Naive thymus-derived CD8-positive, alpha-beta T cell (primary cell): ENCODE measurements at places on chromosomes 13 and 19.

GRCh38 chr13:28534210-28534609 is 39.3 kb upstream of the FLT1 start:
- DNase-seq: no peak

- DNase-seq: no peak
Measured at GRCh38 chr13:68727165-68727564, 1380.5 kb upstream of the ATXN8OS start.

- no peak for DNase-seq
Measured at GRCh38 chr13:79867254-79867653, 386.3 kb downstream of the NDFIP2 start.

DNA sequence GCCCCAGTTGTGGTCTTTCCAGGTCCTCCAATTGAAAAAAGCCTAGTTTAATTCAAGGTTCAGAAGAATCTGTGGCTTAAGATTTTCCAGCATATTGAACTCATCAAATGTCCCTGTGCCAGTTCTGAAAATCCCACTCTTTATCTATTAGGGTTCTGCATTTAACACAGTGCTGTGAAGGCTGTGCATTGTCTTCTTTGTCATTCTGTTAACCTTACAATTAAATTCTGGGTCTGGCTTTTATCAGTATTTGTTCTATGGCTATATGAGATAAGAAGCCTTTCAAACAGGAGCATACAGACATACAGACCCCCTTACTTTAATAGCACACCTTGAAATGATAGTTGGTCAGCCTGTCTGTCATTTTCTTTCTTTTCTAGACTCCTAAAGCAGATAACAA is 362.1 kb upstream of the DACH1 start:
- DNase-seq: no peak

- DNase-seq: no peak
Measured at GRCh38 chr19:4722671-4723594, 709 bp downstream of the DPP9 start.

- no peak for DNase-seq
Measured at GRCh38 chr13:90185734-90186133, 1161.8 kb upstream of the MIR17HG start.

GRCh38 chr19:49930483-49931011 is 1.2 kb upstream of the NUP62 start:
- no peak for DNase-seq

DNA sequence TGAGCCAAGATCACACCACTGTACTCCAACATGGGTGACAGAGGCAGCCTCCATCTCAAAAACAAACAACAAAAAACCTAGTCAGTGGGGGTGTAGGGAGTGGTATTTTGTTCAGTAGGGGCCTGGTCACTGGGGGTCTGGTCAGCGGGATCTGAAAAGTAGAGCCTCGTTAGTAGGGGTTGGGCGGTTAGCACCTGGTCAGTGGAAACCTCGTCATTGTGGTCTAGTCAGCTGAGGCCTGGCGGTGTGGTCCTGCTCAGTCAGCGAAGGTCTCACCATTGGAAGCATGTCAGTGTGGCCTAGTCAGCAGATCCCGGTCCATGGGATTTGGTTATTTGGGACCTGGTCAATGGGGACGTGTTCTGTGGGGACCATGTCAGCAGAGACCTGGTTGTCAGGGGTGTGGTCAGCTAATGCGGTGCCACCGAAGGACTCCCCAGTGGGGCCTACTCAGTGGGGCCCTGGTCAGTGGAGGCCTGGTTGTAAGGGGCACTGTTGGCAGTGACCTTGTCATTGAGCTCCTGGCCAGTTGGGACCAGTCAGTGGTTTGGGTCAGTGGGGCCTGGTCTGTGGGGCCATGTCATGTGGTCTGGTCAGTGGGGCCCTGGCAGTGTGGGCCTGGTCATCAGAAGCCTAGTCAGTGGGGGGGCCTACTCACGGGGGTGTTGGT is 63.0 kb upstream of the TPM4 start:
- no peak for DNase-seq

GRCh38 chr13:113562085-113562749 is 22.3 kb upstream of the TFDP1 start:
- peak; percentile 36 for DNase-seq

DNA sequence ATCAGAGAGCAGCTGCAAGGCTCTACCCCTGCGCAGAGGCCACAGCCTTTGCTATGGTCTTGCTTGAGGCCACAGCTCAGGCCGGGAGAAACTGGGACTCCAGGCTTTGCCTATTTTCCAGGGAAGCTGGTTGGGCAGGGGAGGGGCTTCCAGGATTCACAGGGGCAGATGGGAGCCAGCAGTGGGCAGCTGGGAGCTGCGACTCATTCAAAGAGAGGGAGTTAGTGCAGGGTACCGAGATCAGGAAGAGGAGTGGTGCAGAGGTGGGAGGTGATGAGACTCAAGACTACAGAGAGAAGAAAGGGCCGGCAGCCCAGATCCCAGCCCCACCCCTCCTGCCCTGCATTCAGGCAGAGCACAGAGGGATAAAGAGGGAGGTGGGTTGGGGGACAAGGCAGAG is 12.1 kb downstream of the ADGRE5 start:
- DNase-seq: no peak

DNA sequence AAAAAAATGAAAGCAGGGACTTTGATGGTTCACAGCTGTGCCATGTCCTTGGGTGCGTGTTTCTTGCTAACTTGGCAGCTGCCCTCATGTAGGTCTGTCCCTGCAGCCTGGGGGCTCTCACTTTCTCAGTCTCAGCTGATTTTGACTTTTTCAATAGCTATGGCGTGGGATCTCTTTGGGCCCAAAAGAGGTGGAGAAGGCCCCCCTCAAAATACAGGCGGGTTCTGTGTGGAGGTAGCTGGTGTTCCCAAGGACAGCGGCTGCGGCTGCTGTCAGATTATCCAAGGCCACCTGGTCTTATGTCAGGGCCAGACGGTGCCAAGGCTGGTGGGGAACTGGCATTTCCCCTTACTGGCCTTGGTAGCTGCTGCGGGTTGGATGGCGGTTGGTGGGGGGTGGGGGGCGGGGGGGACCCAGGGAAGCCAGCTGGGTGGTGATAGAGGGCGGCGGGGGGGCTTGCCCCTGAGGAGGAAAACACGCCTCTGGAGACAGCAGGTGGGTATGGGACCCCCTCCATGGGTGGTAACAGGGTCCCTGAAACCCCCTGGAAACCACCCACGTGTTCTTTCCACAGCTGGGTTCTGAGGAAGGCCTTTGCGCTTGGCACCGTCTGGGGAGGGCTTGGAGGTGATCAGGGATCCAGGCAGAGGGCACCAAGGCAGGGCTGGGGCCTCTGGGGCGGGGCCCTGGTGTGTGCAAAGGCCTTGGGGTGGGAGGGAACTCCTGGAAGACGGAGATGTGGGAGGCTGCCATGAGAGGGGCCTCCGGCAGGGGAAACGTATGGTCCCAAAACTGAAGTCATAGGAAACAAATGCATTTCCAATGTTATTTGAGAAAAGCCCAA is 4.1 kb downstream of the TIMM13 start:
- no peak for DNase-seq

DNA sequence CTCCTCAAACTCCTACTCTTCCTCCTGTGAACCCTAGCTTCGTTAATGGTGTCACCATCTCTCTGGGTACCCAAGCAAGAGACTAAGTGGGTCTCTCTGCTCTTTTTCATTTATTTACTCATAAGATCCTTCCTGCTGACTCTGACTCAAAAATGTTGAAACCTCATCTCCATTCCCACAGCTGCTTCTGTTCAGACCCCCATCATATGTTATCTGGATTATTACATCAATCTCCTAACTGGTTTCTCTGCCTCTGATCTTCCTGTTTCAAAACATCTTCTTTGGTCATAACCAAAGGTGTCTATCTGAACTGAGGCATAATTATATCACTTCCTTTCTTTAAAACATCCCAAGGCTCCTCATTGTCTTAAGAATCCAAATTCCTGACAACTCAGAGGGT is 2.0 kb upstream of the MEDAG start:
- DNase-seq: no peak

DNA sequence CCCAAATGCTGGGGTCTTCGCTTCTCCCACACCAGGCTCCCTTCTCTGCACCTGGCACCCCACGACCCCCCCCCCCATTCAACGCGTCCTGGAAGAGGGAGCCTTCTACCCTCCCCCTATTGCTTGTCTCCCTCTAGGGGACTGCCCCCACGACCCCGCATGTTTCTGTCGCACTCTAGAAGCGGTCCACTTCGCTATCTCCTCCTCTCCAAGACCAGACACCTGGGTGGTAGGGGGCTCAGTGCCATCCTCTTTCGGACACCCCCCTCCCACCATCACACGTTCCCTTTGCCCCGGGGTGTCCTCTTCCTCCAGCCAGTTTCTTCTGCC is 1.5 kb downstream of the TGFB1 start:
- no peak for DNase-seq

DNA sequence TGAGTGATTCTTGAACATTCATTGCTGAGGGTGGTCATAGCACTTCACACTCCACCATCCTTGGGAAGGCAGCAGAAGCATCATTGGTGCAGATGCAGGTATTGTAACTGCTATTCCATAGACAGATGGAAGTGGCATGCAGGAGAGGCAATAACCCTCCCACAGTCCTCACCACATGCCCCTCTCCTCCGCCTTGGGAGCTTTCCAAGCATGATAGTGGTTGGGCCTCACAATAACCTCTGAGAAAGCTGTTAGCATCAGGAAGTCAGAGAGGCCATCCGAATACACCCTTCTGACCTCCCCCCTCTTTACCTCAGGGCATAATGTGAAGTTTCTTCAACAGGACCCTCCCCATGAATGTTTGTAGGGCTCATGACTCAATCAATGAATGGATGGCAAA is 177.9 kb downstream of the KATNAL1 start:
- no peak for DNase-seq

DNA sequence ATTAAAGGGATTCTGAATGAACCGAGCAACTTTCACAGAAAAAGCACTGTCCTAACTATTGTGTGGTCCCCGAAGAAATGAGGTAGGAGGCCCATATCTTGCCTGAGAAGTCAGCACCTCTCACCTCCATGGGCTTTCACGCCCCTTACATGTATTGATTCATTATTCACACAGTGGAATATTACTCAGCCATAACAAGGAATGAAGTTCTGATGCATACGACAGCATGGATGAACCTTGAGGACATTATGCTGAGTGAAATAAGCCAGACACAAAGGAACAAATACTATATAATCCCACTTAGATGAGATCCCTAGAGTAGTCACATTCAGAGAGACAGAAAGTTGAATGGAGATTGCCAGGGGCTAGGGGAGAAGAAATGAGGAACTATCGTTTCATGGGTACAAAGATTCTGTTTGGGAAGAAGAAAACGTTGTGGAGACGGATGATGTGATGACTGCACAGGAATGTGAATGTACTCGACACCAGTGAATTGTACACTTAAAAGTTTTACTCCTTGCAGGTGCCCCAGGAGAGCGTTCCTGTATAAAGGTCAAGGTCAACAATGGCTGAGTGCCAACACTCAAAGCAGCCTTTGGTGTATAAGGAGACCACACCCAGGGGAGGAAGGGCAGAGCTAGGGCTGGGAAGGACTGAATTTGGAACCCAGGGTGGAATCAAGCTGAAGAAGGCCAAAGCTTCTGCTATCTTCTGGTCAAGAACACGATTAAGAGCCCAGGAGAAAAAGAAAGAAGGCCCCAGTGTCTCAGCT is 22.5 kb downstream of the ZIC5 start:
- no peak for DNase-seq

GRCh38 chr19:50750010-50750409 is 20.3 kb upstream of the GPR32 start:
- no peak for DNase-seq

GRCh38 chr19:48221628-48222027 is 34.1 kb downstream of the CARD8 start:
- DNase-seq: no peak

DNA sequence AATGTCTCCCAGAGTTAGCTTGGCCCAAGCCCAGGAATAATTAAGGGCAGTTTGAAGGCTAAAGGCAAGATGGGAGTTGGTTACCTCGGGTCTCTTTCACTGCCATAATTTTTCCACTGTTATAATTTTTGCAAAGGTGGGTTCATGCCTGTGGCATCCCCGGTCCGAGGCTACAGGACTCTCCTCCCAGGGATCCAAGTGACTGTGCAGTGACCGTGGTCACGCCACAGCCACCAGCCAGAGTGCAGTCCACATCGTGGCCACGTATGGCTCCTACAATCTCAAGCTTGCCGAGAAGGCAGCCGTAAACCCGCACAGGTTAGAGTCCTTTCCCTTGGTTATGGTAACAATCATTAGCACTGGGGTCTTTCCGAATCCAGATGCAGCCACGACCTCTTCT is 36.8 kb downstream of the C13orf46 start:
- DNase-seq: no peak

- no peak for DNase-seq
Measured at GRCh38 chr19:3184847-3185460, 776 bp upstream of the NCLN start.

DNA sequence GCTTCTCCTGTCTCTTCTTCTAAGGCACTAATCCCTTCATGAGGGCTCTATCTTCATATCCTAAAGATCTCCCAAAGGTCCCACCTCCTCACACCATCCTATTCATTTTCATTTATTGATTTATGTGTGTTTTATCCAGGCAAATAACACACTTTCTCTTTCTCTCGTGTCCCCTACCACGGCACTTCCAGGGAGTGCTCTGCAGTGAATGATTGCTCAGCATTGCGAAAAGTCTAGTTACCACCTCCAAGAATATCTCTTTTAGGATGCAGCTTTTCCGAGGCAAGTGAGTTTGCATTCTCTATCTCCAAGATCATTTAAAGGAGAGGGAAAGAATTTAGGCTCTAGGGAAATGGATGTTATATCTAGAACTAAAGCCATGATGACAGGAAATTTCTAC is 101.7 kb downstream of the MIPEP start:
- DNase-seq: no peak

DNA sequence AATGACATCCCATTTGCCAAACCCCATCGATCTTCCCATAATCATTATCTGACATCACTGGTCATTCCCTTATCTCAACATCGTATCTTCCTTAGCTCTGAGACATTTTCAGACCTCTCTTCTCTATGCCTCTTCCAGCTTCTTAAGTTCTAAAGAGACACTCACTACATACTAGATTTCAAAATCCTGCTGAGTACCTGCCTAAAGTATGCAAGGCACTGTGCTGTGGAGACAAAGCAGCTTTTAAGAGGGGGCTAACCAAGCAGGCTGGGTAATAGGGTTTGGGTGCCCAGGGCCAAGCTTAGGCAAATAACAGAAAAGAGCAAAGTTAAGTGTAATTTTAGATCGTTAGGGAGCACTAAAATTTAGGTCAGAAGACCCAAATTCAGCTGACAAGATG is 3.4 kb upstream of the POMP start:
- no peak for DNase-seq

DNA sequence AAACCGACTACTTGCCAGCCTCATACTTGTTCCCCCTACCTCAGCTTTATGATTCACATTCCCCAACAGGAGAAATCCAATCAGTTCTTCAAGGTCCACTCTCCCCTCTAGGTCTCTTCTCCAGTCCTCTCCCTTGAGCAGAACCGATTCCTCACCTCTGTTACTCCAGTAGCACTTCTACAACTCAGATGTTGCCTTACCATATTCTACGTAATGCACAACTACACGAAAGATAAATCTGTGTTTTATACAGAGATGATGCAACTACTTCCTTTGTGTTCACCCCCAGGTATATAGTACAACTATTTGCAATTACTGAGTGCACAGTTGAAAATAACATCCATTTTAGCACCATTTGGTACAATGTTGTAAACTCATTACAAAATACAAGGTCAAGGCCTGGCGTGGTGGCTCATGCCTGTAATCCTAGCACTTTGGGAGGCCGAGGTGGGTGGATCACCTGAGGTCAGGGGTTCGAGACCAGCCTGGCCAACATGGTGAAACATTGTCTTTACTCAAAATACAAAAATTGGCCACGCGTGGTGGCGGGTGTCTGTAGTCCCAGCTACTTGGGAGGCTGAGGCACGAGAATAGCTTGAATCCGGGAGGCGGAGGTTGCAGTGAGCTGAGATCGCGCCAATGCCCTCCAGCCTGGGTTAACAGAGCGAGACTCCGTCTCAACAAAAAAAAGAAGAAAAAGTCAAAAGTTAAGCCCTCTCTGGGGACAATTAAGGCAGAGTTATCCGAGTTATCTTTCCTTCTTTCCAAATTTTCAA is 2.8 kb upstream of the WBP4 start:
- DNase-seq: no peak
